Right lung (tissue), 10 donors: ENCODE measurements at places on chromosomes 5 and 9.

DNA sequence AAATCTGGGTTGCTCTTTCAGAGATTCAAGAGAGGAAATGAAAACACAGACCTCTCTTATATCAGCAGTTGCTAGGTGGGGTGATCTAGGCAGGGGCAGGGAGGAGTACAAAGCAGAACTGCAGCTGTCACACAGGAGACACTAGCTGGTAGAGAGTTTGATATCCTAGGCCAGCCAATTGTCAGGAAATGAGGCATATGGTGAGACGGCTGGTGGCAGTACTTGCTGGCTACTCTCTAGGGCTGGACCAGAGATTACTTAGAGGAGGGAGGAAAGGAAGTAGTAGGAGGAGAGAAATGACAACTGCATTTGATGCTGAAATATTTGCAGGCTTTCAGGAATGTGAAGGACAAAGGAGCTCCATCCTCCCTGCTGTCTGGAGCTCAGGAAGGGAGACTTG lies 113.8 kb downstream of the TRIM32 start:
- no peak for DNase-seq

GRCh38 chr5:38551030-38552017 lies 5.1 kb downstream of the LIFR start:
- DNase-seq: no peak

DNA sequence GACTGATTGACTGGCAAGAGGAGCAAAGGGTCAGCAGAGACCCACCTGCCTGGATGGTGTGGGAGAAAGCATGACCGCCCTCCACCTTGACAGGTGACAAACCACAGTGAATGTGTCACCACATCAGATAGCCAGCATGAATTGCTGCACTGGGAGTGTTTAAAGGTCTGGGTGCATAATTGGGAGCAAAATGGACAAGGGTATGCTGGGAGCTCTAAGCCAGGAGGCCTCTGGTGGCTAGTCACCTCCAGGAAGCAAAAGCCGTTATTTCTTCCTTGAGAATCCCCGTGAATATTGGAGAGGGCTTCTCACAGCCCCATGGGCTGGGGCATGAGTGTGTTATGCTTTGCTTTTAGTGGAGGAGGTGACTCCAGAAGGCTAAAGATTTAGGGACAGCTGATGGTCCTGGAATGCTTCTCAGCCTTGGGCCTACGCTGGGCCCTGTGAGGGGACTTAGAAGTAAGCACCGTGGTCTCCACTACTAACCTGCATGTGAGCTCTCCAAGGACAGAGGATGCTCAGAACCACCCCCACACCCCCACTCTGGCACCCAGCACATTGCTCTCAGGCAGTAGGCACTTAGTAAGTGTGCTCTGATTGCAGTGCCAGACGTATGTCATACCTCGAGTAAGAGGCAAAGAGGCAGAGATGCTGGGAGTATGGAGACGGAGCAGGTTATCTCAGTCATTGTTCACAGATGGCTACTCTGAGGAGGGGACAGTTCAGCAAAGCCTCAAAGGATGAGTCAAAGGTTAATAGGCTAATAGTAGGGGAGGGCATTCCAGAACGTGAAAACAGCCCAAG lies 9.1 kb upstream of the IRF1 start:
- DNase-seq: no peak

DNA sequence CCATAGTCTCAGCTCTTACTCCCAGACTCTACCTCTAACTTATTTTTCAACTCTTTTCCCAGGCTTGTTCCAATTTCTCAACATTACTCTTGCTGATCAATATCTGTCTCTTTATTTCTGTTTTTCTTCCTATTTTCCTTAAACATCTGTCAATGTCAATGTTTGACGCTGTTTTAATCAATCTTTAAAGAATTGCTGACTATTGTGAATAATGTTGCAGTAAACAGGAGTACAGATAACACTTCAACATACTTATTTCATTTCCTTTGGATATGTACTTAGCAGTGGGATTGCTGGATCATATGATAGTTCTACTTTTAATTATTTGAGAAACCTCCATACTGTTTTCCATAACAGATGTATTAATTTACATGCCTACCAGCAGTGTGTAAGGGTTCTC lies 229.0 kb downstream of the TRIM36 start:
- DNase-seq: no peak

DNA sequence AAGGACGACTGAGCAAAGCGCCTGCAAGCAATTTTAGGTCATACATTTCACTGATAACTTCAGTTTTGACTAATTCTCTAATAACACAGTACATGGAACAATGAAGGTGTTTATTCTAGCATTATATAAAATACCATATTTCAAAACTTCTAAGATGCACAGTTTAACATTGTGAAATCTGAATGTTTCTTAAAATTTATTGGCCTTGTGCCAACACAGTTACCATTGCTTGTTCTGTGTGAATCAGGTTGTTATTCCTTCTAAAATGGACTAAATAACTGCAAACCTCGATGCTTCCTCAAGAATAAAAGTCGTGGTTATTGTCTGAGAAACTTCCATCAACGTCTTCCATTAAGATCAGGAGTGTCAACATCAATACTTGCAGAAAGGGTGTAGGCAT lies 8.0 kb downstream of the MCC start:
- no peak for DNase-seq

DNA sequence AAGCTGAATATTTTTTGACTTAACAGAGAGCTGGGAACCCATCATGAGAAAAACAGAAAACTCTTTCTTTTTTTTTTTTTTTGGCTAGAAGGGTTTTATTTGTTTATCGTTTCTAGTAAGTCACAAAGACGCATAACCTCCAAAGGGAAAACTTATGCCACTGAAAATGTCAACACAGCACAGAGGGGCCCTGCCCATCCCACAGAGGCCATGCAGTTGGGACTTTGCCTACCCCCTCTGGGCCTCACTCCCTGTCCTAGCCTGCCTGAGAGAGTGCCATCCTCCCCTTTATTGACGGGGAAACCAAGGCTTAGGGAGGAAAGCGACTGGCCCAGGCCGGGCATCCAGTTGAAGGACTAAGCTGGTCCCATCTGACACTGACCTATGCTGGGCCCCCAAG lies 74.7 kb downstream of the VAV2 start:
- DNase-seq: no peak

GRCh38 chr5:153365547-153365946 lies 124.9 kb upstream of the GRIA1 start:
- no peak for DNase-seq
